ENCODE measurements at places on chromosomes 1 and 21. TPM values are rescaled to one million over a fixed set of nuclear protein-coding genes. Genes with fewer than 3 reads are reported as not detected.

ZNF496 gene
- total RNA-seq: 30.1 TPM

ZNF593OS gene
- 2.1 TPM for total RNA-seq

GPR25 gene
- total RNA-seq: not detected

CACNA1S gene
- 0.12 TPM for total RNA-seq

ASAP3 gene
- 3.9 TPM for total RNA-seq

UMODL1 gene
- 0.09 TPM for total RNA-seq

SMCP gene
- not detected for total RNA-seq
